H54 (cell line): ENCODE measurements at places on chromosomes 1 and 21.

DNA sequence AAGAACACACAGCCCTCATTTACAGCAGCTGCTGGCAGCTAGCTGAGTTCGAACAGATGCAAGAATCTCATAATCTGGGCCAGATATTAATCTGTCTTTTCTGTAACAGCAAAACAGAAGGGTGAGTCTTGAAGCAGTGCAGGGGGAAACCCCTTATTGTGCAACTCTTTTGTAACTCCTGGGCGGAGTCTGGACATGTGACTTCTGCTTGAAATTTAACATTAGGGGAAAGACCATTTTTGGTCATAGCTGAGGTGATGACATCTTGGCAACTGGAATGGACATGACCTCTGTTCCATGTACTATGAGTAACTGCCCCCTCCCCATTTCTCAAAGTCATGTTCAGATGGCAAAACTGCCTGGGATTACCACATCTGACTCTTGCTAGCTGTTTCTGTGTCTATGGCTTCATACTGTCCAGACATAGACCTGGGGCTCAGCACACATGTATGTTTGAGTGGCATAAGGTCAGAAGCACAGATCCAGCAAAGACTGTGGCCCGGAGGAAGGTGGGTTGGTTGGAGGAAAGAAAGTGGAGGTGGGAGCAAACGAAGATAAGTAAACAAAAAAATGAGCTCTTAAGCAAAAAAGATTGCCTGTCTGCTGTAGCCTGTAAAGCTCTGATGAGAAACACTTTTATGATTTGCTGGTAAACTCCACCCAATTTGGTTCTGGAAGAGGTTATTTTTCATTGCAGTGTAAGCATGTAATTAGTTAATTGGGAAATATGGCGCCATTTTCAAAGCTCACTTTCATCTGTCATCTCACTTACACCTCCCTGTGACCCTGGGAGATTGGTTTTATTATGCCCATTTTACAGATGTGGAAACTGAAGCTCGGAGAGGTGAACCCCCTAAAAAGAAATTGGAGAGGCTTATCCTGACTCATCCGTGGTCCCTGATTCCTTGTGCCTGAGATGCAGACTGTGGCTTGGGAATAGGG is 26.1 kb downstream of the ETS2 start:
- peak; percentile 54 for DNase-seq

- no peak for DNase-seq
Observed at GRCh38 chr1:224779536-224779935, 149.9 kb upstream of the DNAH14 start.

DNA sequence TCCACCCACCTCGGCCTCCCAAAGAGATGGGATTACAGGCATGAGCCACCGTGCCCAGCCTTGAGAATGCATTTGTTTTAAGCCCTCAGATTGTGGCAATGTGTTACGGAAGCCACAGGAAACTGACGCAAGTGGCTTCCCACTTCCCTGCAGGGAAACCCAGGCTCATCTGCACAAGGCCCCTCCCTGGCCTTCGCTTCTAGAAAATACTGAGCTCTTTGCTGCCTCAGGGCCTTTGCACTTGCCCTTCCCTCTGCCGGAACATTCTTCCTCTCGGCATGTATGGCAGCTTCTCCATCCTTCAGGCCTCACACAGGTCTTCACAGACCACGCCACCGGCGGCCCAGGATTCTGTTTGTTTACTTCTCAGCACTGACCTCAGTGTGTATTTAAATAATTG is 137.0 kb upstream of the TMEM51 start:
- DNase-seq = no peak

- no peak for DNase-seq
Observed at GRCh38 chr1:59595774-59596173, 219.0 kb upstream of the HOOK1 start.

DNA sequence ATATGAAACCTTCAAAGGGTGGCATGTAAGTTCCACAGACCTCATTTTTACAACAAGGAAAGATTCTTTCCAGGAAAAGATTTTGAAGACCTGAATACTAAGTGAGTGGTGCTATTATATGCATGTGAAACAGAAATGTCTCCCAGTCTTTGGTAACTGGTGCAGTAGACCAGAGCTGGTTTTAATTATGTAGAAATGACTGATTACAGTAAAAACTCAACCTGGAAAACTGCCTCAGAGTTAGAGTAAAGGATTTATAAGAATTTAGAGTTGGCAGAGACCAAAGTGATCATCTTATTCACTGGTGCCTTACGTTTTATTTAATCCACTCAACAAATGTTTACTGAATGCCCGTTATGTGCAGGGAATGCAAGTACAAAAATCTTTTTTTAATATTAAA is 30.2 kb upstream of the LRRC8D start:
- DNase-seq = no peak

- DNase-seq = no peak
Observed at GRCh38 chr1:45304311-45305081, 22.2 kb upstream of the HPDL start.

GRCh38 chr1:151428068-151428467 is 28.7 kb downstream of the PSMB4 start:
- no peak for DNase-seq

DNA sequence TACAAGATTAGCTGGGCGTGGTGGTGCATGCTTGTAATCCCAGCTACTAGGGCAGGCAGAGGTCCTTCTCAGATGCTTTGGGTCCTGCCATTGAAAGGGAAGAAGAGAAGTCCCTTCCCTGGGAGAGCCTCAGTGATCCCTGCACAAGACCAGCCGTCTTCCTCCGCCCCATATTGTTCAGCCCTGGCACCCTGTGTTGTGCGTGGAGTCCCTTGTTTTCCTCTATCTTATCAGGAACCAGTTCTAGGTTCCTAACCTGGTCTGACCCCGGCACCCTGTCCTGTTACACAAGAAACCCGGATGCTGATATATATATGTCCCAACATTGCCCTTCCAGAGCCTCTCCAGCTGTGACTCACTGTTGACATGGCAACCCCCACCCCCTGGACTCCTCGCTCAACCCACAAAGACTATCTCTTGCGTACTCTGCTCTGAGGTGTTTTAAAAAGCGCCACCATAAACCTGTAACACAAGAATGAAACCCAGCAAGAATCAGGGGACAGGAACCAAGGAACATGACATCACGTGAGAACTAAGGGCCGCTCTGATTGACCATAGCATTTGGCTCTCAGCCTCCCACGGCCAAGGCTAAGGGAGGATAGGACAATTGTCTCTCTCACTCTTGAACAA is 4.8 kb downstream of the MX2 start:
- peak; percentile 91 for DNase-seq
